ENCODE measurements at places on chromosomes 11 and 22.

DNA sequence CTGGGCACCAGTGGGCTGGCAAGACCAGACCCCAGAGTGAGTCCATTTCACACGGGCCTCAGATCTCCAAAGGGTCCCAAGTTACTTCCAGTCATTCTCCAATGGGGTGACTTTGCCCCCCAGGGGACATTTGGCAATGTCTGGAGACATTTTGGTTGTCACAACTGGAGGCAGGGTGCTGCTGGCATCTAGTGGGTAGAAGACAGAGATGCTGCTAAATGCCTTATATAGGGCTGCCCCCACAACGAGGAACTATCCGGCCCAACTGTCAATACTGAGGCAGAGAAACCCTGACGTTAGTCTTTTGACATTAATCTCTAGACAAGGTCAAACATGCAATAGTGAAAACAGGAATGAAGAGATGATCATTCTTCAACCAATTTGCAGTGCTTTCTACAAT, 6.4 kb downstream of the RTN4RL2 start:
- DNase-seq: no peak

DNA sequence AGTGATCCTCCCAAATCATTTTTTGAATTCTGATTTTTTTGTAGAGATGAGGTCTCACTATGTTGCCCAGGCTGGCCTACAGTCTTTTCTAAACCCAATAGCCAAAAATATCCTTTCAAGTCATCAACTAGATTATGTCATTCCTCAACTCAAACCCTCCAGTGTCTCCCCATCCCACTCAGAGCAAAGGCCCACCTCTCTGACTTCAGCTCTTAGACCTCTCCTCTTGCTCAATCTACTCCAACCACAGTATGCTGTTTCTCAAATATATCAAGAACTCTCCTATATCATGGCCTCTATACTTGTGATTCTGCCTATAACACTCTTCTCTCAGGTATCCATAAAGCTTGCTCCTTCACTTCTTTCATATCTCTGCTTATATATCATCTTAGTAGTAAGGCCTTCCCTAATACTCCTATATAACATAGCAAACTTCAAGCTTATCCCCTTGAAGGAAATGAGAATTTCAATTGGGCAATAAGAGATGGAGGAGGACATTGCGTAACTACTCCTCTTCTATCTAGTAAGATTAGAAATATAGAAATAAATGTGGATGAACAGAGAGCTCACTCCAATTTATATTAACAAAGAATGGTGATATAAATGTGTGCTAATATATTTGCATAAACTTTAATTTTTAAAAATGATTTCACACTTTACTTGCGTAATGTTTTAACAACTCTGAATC, 24.5 kb downstream of the DLG2 start:
- DNase-seq: no peak

- DNase-seq: no peak
These were observed 4.9 kb downstream of the MUC5AC start for GRCh38 chr11:1162491-1163311.

DNA sequence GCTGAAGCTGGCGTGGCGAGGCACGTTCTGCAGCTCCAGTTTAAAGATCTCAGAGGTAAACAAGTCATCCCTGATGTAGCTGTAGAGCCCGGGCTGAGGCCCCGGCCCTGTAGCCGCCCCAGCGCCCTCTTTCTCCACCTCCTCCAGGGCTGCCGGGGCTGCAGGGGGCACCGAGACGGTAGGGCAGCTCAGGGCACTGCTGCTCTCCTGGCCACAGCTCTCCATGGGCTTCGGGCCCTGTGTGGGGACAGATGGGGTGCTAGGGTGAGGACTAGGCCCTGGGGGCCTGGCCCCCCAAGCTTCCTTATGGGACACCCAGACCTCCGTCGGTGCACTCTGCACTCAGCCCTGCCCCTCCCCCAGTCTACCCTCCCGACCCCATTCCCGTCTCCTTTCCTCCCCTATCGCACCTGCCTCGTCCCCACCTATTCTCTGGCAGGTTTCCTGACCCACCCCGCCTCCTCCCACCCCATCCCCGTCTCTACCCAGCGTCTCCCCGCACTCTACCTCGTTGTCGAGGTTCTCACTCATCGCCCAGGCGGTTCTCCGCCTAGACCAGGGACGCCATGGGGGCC, 559 bp downstream of the RANBP1 start:
- no peak for DNase-seq

DNA sequence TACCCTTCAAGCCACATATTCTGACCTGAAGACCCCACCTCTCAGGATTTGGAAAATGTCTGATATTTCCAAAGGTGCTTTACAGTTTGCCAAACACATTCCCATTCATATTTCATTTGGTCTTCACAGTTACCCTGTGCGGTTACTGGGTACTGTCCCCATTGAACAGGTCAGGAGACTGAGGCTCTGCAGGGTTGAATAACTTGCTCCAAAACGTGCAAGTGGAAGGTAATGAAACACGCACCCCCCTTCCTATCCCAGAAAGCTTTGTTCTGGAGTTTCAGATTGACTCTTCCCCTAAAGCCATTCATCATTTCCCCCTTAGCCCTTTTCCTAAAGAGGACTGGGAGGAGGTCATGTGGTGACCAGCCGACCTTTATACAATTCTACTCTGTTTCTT, 18.8 kb downstream of the MICAL2 start:
- DNase-seq: no peak

GRCh38 chr22:25668437-25668836, 73.6 kb upstream of the MYO18B start:
- DNase-seq: no peak

- no peak for DNase-seq
These were observed 22.3 kb downstream of the SPON1 start for GRCh38 chr11:13984616-13985450.

Measured in NCI-H510A treated with DMSO at 0.1 percent for 48 hours (cell line).